Osteocyte (in vitro differentiated cells): ENCODE measurements at places on chromosomes 12 and 14. TPM values are rescaled to one million over a fixed set of nuclear protein-coding genes. Genes with fewer than 3 reads are reported as not detected.

- no peak for DNase-seq
These were observed 387.5 kb downstream of the BCAT1 start for GRCh38 chr12:24561411-24561871.

Gene KLHL42
- total RNA-seq = 29.2 TPM in 2 replicates

- no peak for DNase-seq
These were observed 21.4 kb downstream of the ADGRD1 start for GRCh38 chr12:130975116-130975515.

DNA sequence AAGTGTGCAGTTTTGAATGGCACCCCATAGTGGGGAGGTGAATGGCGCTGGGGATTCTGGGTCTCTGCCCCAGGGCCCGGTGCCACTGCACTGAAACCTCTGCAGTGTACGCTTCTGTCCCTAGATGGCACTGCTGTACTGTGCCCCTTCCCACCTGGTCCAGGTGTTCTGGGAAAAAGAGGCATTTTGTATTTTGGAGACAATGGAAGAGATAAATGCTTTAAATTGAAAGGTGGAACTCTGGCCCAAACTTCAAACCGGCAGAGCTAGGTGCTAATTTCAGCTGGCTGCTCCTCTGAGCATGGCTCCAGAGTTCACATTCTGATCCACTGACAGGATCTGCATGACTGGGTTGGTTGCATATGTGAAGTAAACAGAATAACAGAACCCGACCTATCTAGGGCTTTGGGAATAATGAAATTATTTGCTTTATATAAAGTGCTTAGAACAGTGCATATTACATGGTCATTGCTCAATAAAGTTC is 52.2 kb downstream of the KRT80 start:
- no peak for DNase-seq

GRCh38 chr12:116990971-116991966 is 80.5 kb downstream of the FBXW8 start:
- no peak for DNase-seq

DNA sequence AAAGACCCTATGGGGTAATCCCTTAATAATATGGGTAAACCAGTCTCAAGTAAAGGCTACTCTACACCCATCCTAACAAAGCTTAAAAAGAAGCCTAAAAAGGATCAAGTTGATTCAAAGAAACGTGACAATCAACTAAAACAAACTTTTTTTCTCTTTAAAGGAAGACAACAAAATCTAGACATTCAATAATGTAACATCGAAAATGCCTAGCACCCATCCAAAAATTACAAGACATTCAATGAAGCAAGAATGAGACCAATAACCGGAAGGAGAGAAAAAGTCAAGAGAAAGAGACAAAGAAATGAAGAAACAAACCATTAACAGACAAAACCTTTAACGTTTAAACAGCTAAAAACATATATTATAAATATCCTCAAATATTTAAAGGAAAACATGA is 143.8 kb upstream of the VASH1 start:
- DNase-seq = no peak

- DNase-seq = no peak
These were observed 200.0 kb downstream of the FOXG1 start for GRCh38 chr14:28966416-28967233.

DNA sequence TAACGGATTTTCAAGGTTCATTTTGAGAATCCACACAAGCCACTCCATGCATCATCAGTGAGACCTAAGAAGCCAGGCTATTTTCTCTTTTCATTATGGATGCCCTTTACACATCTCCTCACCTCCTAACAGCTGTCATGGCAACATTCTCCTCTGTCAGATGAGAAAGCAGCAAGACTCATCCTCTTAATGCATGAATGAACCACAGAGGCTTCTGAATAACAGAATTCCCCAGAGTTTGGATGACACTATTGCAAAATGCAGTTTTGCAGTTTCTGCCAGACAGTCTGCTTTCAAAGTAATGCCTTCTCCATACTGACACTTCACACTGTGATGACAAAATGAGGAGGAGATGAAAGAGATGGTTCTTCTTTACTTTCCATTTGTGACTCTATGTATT is 286.7 kb upstream of the GRIP1 start:
- DNase-seq = no peak

Gene RHEBL1
- total RNA-seq = 0.86 and 1.2 TPM in 2 replicates

Gene PMCH
- total RNA-seq = not detected in 2 replicates

Gene RAPGEF3
- 1.2 and 1.9 TPM in 2 replicates for total RNA-seq

Gene CHGA
- 0.27 TPM in 1 of 2 replicates, not detected in the other for total RNA-seq

DNA sequence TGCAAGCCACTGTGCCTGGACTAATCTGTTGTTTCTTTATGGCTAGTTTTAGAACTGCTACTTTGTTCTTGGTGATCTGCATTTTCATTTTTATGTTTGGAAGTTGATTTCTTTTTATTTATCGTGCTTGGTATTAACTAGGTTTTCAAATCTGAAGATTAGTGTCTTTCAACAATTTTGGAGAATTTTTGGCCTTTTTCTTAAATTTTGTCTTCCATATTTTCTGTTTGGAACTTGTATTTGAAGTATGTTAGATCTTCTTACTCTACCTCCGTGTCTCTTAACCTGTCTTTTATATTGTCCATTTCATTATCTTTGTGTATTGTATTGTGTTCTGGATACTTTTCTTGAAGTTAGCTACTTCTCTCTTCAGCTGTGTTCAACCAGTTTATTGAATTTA is 9.5 kb downstream of the FRS2 start:
- DNase-seq = no peak

Gene TAS2R9
- total RNA-seq = 0.34 TPM in 1 of 2 replicates, not detected in the other

- DNase-seq = no peak
These were observed 125.5 kb downstream of the SPTSSA start for GRCh38 chr14:34336501-34336900.

Gene C12orf42
- not detected in 2 replicates for total RNA-seq

Gene KCNK10
- total RNA-seq = not detected in 2 replicates

Gene RHOJ
- 63.6 and 69.7 TPM in 2 replicates for total RNA-seq

GRCh38 chr12:43760396-43760795 is 1.6 kb downstream of the IRAK4 start:
- no peak for DNase-seq

Gene IQSEC3
- total RNA-seq = 0.37 and 0.56 TPM in 2 replicates

- no peak for DNase-seq
These were observed 18.7 kb downstream of the HVCN1 start for GRCh38 chr12:110670161-110670701.

Gene PTPRB
- total RNA-seq = 0.05 and 0.10 TPM in 2 replicates

DNA sequence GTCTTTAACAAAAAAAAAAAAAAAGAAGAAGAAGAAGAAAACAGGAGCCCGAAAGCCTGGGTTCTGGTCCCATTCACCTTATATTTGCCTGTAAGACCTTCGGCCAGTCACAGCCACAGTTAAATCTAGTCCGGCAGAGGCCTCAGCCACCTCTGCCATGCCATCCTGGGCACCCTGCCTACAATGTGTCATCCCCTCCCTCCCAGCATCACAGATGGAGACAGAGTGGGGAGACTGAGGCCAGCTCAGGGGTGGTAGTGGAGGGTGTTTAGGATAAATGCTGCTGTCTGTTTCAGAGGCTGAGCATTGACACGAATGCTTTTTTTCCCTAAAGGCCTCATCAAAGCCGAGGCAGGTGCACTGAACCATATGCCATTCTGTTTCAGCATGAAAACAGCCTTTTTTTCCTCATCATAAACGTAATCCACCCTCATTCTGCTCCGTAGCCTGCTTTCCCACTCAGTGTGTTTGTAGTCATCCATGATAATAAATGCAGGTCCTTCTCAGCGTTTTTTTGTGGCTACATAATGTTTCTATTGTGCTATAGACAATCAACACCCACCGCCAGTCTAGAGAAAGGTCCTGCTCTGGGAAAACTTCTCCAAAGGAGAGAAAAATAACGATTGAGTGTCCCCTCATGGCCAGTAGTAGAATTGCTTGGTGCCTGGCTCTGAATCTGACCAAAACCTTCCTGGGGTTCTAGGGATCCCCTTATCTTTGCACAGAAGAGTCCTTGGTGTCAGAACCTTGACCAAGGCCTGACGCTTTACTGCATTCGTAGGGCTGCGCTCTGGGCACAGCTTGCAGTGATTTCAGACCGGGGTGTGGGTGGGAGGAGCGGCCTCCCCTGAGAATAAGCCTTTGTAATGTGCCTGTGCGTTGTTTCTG is 41.1 kb upstream of the TSPAN9 start:
- no peak for DNase-seq

- no peak for DNase-seq
These were observed 956 bp upstream of the PTHLH start for GRCh38 chr12:27973487-27973890.

DNA sequence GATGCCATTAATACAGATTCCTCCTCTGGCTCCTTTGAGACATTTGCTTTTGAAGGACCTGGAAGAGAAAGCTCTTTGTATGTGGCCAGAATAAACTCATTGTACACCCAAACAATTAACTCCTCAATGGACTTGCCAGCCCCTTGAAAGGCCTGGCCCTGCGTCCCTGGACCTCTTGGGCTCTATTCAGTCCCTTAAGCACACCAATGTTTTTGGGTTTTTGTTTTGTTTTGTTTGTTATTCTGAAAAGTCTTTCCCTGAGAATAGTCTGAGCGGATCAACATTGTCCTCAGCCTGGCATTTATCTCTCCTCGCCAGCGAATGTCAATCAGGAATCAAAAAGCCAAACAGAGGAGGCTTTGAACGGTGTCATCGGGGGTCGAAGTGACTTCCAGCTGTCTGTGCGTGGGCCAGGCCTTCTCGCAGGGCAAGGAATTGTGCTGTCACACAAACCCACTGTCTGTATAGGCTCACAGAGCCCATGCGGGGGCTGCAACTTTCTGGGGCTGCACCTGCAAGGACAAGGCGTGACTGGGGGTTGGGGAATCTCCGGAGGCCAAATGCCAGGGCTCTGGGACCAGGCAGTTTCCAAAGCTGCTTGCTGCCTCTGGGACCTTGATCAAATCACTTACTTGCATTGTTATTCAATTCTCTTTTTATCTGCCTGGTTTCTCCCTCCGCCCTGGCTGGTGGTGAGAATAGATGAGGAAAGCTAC is 108.3 kb downstream of the SMOC1 start:
- DNase-seq = no peak

DNA sequence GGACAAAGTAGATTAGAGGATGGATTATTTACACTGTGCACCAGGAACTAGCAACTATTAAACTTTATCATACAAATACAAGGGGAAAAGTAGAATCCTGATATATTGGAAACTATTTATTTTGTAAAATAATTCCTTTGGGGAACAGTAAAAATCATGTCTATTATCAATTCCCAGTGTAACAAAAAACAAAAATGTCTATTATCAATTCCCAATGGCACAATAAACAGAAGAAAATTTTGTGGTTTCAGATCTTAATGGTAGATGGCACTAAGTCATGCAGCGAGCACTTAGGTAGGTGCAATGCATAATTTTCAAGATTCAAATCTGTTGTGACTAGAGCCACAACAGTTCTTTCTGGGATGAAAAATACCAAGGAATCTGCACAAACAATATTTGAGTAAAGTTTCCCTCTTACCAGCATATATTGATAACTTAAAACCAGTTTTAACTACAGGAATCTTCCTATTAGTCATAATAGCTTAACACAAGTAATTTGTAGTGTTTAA is 13.7 kb downstream of the CFL2 start:
- no peak for DNase-seq
